Left lung (tissue), 14 donors: ENCODE measurements at places on chromosomes 16 and 17. TPM values are rescaled to one million over a fixed set of nuclear protein-coding genes. Genes with fewer than 3 reads are reported as not detected.

GRCh38 chr16:68041783-68042182 lies 18.7 kb downstream of the DUS2 start:
- no peak for DNase-seq

GRCh38 chr16:1770328-1771187 lies 785 bp downstream of the NME3 start:
- DNase-seq, result peak; percentile 40

DNA sequence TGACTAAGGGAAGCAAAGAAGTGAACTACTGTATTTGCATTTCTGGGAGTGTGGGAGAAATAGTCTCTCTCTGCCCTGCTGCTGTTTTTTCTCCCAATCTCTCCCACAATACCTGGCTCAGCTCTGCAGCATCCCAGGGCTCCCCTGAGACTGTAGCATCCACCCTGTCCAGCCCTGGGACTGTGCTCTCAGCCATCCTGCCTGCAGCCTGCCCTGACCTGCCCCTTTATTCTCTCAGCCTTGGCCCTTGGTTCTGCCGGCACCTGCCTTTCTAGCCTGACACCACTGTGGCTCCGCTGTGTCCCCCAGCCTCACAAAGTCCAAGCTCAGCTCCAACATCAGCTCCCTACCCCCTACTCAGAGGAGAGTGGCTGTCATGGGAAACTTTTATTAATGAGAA lies 1.9 kb downstream of the PDILT start:
- DNase-seq, result no peak

DNA sequence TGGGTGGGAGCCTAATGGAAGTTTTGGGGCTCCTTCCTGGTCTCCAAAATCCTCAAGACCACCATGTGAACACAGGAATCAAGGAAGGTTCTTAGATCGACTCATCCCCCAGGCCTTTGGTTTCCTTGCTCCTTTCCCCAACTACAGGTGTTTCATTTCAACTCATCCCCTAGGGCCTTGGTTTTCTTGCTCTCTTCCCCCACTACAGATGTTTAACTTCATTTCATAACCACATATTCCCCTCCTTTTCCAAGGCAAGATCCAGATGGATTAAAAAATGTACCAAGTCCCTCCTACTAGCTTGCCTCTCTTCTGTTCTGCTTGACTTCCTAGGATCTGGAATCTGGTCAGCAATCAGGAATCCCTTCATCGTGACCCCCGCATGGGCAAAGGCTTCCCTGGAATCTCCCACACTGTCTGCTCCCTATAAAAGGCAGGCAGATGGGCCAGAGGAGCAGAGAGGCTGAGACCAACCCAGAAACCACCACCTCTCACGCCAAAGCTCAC lies at the start of gene CCL11:
Gene CCL11 (plus strand): TSS at position 457 of the 507 bp plus-strand sequence. CDS start 67 bp downstream, outside the sequence.
- DNase-seq, result no peak

DNA sequence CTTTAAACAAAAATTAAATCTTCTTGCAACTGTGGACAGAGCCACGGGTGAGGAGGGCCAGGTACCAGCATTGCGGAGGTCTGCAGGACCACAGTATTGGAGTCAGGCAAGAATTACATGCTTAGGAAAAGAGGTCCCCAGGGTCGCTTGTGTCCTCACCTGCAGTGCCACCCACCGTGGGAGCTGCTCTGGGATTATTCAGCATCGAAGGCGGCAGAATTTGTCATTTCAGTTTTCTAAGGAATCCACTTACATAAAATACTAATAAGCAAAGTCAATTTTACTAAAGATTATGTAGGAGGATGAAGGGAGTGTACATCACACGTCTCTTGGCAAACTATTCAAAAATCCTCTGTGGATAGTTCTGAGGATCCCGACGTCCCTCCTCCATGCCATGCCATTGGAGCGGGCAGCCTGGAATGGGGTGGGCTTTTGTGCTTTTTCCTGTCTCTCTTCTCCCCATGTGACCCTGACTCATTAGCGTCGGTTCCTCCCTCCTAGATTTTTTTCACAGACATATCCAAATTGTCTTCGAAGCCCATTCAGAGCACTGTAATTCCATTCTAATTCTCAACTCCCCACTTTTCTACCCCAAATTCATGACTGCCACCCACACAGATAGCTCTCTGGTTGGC lies 3.0 kb upstream of the PIK3R6 start:
- DNase-seq, result no peak

DNA sequence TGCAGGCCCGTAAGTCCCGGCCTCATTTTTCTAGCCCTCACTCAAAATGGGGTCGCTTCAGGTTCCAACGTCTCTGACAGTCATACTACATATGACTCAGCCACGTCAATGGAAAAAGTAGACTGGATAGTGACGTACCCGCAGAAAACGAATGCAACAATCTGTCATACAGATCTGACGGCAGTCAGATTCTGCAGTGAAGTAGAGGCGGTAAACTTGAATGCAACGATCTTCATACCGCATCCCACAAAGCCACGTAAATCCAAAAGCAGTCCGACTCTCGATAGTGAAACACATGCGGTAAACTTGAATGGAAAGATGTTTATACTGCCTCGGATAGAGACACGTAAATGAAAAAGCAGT lies 38.4 kb upstream of the ARL4D start:
- DNase-seq, result no peak

DNA sequence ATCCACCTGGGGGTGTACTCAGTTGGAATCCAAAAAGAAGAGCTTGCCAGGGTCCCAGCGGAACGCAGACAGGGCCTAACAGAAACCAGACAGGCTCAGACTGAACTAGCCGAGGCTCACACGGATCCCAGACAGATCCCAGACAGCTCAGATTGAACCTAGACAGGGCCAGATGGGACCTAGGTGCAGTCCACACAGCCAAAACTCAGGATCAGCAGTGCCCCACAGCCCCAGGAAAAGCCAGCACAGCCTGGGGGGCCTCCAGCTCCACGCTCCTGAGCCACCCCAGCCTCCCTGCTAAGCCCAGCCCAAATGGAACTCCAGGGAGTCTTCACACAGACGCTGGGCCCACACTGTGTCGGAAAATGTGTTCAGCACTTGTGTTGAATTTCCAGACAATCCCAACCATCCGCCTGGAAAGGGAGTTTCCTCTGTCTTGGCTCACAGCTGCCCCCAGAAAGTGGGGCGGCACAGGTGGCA lies 7.5 kb downstream of the STX1B start:
- DNase-seq, result no peak

GRCh38 chr17:309361-309888 lies 43.2 kb downstream of the RPH3AL start:
- peak; percentile 66 for DNase-seq

DNA sequence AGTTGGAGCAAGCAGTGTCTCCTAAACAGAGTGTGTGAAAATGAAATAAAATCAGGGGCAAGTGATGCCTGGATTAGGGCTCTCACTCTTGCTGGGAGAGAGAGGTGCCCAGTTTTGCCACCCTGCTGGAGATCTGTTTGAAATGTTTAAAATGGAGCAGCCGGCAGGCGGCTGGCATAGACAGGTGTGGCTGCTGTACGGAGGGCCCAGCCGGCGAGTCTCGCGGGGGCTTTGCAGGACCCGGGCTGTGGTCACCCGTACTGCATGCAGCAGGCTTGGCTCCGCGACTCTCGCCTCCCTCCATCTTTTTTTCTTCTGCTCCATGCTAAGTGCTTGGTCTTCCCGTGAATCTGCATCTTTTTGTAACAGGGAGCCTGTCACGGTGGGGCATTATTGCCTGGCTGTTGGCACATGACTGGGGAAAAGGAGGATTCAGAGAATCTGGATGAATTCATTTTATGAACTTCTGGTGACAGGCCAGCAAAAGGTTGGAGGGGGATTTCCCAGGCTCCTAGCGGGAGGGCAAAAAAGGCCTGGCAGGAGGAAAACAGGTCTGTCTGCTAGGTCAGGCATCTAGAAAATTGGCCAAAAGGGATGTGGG lies 1.8 kb downstream of the ZNRF1 start:
- DNase-seq, result no peak

DNA sequence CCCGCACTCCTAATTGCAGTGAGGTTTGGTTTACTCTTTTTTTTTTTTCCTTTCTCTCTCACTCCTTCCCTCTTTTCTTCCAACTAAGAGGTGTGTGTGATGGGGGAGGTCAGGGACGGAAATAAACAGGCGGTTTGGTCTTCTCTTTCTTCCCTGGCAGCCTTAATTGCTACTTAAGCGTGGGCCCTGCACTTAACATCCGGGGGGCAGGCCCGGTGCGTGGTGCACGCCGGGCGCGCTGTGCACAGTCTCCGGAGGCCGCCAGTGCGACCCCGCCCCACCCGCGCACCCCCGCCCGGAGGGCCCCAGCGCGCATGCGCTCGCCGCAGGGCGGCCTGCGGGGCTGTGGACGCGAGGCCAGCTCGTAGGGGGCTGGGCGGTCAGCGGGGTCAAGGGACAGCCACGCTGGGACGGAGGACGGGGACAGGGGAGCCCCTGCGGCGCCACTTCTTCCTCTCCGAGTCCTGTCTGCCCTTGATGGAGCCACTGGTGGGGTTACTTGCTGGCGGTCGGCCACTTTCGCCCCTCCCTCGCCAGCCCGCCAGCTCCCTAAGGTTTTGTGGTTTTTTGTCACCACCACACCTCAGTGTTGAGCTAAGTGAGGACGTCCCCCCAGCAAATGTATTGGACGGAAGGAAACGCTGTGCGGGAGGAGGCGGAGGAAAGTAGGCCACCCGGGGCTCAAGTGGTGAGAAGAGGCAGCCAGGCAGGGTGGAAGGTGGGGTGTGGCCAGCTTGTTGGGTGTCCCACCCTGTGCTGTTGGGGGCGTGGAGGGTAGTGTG lies 120.9 kb downstream of the MRM1 start:
- DNase-seq, result peak; percentile 79

DNA sequence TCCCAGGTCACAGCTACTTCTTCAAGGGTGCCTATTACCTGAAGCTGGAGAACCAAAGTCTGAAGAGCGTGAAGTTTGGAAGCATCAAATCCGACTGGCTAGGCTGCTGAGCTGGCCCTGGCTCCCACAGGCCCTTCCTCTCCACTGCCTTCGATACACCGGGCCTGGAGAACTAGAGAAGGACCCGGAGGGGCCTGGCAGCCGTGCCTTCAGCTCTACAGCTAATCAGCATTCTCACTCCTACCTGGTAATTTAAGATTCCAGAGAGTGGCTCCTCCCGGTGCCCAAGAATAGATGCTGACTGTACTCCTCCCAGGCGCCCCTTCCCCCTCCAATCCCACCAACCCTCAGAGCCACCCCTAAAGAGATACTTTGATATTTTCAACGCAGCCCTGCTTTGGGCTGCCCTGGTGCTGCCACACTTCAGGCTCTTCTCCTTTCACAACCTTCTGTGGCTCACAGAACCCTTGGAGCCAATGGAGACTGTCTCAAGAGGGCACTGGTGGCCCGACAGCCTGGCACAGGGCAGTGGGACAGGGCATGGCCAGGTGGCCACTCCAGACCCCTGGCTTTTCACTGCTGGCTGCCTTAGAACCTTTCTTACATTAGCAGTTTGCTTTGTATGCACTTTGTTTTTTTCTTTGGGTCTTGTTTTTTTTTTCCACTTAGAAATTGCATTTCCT lies 3.4 kb upstream of the LPCAT2 start:
- no peak for DNase-seq

DNA sequence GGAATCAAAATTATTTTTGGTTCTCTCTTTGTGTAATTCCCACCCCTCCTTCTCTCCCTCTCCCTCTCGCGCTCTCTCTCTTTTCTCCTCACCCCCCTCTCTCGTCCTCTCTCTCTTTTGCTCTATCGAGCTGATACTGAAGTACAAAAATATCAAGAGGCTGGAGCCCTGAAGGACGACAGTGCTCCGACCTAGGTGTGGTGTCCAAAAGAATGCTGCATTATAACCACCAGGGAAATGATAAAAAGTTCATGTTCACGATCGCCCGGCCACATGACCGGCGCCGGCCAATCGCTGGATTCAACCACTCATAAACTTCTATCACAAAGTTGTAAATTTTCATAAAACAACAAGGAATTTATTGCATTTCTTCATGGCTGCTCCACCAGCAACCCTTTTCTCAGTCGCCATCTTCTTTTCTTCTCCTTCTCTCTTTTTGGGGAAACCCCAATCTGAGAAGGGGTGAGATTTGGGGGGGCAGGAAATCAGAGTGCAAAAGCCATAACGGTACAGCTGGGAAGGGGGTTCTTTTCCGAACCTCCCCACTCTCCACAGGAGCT lies at the start of gene HOXB6:
Gene HOXB6 (minus strand): TSS at position 217 of the 560 bp plus-strand sequence. CDS start 6,836 bp downstream, outside the sequence.
- DNase-seq, result no peak

DNA sequence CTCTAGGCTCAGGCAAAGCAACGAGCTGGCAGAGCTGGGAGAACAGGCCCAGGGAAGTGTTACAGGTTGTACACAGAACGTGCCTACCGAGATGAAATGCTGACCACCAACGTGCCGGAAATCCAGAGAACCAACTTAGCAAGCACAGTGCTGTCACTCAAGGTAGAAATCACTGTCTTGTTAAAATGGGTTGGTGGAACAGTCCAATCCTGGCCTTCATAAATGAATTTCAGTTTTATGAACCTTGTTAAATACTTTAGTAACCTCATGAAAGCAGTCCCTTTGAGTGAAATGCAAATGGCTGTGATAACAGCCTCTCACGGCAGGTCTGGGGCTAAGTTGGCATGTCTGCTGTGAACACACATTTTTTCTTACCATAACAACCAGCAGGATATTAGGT lies 29.0 kb downstream of the ETV4 start:
- no peak for DNase-seq

- DNase-seq, result peak; percentile 94
Observed at GRCh38 chr16:89201439-89202377, 1.4 kb upstream of the SLC22A31 start.

DNA sequence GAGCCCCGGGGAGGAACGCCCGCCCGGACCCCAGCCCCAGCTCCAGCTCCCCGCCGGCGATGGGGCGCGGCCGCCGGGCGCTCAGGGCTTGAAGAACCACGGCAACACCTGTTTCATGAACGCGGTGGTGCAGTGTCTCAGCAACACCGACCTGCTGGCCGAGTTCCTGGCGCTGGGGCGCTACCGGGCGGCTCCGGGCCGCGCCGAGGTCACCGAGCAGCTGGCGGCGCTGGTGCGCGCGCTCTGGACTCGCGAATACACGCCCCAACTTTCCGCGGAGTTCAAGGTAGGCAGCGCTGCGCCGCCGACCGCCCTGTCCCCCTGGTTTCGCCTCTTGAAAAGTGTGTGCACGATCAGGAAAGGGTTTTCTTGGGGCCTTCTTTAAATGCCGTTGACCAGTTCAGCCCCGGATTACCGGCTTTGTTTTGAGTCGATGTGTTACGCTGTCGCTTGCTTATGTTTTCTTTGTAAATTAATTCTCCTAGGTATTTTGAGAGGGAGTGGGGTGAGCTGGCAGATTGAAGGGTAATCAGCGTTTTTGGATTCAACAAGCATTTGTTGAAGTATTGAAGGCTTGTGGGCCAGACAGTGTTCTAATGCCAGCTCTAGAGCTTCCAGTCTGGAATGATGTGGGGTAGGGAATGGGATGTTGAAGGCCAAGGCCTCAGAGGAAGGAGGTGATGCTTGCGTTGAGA lies 681 bp downstream of the USP43 start:
- peak; percentile 70 for DNase-seq

- peak; percentile 27 for DNase-seq
Observed at GRCh38 chr16:57601801-57602478, 26.5 kb upstream of the ADGRG1 start.

The GNG13 gene
- polyA plus RNA-seq, result not detected

The CTF1 gene
- 10.0 TPM for polyA plus RNA-seq
